GM23248 (cell line): ENCODE measurements at places on chromosomes 7 and 10. TPM values are rescaled to one million over a fixed set of nuclear protein-coding genes. Genes with fewer than 3 reads are reported as not detected.

GRCh38 chr7:44637788-44638594 lies 31.6 kb downstream of the OGDH start:
- DNase-seq, result peak; percentile 98

DNA sequence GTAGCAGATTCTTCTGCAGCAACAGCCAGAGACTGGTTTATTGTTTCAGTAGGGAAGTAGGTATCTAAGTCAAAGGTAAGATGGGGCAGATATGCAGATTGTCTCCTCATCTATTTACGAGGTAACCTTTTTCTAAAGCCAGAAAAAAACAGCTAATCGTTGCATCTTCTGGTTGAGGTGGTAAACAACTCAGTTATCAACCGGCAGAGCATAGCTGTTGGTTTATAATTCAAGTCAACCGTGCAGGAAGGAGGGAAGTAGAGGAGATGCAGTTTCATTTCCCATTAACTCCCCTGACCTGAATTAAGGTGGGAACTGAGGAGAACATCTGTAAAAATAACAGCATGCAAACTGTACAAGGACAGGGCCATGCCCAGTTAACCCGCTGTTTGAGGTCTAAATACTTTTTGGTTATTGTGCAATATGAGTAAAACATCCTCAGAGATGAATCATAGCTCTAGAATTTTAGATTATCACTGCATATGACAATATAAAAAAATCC lies 156.5 kb upstream of the ITGB1 start:
- DNase-seq, result peak; percentile 80

Gene ATOH7
- total RNA-seq, result not detected in 2 replicates

Gene CTBP2
- total RNA-seq, result 59.3 and 65.5 TPM in 2 replicates

- no peak for DNase-seq
Observed at GRCh38 chr10:78774614-78774998, 294.2 kb upstream of the ZMIZ1 start.

Gene FAM204A
- total RNA-seq, result 54.6 and 71.8 TPM in 2 replicates

Gene MYL10
- not detected in 2 replicates for total RNA-seq

Gene ZRANB1
- total RNA-seq, result 21.9 and 36.5 TPM in 2 replicates

DNA sequence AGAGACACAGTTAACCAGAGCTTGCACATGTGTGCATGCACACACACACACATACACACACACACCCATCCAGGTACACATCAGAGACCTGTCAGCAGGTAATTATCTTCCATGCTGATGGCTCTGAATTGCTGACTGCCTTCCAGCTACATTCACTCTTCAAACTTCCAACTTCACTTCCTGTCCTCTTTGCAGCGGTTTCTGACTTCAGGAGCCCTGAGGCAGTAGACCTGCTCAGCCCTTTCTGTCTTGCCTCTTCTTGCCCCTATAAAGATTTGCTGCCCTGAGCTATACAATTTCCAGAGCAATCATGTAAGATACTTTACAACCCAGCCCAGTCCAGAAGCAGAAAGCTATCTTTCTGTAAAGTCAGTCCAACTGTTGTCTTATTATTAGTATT lies 310.2 kb downstream of the FGFR2 start:
- DNase-seq, result no peak

DNA sequence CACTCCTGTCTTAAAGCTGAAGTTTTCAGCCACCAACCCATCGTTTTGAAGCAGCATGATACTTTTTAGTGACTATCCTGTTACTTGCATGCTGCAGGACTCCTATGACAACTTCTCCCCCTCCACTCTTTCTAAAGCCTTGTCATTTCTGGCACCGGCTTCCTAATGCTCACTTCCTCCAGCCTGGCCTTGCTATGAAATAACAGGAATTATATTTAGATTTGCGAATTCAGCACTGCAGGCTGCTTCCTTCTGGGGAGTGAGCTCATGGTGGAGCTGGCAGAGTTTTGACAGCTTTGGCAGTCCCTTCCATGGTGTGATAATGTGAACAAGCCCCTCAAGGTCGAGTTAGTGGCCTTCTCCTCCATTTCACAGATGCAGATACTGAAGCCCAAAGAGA lies 13.4 kb downstream of the BLNK start:
- DNase-seq, result no peak

GRCh38 chr7:73870041-73870492 lies 9.1 kb downstream of the TMEM270 start:
- no peak for DNase-seq

Gene RSPH10B
- not detected in 2 replicates for total RNA-seq

DNA sequence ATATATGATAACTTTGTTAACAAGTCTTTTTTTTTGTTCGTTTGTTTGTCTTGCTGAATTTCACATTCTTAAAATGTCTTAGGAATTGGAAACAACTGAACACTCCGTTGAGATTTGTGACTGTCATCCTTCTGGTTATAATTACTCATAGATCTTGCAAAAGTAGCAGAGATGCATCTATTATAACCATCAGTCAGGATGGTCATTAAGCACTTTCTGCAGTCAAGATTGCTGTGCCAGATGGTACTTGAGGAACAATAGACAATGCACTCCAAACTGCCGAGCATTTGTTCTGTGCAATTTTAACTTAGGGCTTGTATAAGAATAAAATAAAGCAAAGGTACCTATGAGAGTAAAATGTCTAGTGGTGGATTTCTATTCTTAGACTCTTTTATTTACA lies 710.1 kb upstream of the KCND2 start:
- DNase-seq, result no peak

GRCh38 chr10:99531696-99532593 lies 797 bp upstream of the NKX2-3 start:
- DNase-seq, result no peak
